ENCODE measurements at places on chromosomes 3 and 15.

DNA sequence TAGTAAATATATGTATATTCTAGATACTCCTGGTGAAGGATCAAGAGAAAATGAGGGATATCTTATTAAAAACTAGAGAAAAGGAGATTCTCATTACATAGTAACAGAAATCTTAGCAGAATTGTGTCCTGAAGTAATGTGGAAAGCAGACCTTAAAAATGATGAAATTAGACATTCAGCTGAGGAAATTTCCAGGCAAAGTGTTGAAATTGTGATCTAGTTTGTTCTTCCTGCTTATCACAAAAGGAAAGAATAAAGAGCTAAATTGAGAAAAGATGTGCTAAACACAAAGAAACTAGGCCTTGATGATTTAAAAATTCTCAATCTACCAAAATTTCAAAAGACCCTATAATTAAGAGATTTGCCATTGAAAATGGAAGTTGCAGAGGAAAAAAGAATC lies 362.6 kb upstream of the PLSCR5 start:
- no peak for DNase-seq

- DNase-seq = no peak
Measured at GRCh38 chr3:78871048-78871447, 896.8 kb downstream of the ROBO1 start.

DNA sequence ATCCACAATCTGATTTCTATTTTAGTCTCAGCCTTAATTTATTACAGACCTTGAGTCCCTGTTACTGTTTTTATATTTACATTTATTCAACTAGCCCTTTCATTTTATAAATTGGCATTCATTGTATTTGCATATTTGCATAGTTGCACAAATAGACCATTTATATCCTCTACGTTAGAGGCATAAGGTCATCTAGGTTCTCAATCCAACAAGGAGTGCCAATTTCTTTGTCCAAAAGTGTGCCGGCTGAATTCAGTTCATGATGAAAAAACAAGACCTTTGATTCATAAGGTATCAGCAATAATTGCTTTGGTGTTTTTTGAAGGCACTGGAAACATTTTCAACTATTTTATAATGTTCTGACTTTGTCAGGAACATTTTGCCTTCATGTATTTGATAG lies 33.9 kb upstream of the NANOGP8 start:
- DNase-seq = no peak

DNA sequence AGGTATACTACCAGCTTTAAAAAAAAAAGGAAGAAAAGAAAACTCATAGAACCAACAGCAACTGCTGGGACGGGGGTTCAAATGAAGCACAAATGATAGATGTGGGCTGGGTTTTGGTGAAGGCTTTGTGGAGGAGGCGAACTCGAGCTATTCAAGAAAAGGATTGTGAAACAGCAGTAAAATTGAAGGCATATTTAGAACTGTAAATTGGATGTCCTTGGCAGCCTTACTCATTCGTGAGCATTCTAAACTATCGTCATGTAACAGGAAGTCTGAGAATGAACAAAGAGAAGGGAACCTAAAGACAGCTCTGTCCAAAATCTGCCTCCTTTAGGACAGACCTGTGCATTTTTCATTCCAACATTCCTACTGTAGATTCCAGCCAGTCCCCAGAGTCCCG lies 97.8 kb downstream of the LARS2 start:
- no peak for DNase-seq

- DNase-seq = no peak
Measured at GRCh38 chr3:13299531-13300155, 120.5 kb downstream of the NUP210 start.

GRCh38 chr3:140186421-140186920 lies 251.5 kb downstream of the CLSTN2 start:
- DNase-seq = no peak

GRCh38 chr15:96657096-96657495 lies 326.6 kb downstream of the NR2F2 start:
- no peak for DNase-seq

DNA sequence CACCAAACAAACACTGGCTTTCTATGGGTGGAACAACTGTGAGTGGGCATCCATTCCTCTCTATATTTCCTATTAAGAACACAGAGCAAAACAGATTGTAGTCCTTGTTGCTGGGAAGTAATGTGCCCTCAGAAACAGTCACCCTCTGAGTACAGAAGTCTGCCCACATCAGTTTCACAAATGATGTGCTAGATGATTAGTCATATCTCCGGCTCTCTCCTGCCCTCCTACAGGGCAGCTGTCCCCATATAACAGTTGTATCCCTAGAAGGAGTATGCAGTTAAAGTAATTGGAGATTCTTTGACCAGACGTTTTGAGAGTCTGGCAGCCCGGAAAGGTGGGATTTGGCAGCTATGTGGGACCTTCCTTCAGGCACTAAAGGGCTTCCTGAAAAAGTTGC lies 159.9 kb downstream of the APBA2 start:
- no peak for DNase-seq

DNA sequence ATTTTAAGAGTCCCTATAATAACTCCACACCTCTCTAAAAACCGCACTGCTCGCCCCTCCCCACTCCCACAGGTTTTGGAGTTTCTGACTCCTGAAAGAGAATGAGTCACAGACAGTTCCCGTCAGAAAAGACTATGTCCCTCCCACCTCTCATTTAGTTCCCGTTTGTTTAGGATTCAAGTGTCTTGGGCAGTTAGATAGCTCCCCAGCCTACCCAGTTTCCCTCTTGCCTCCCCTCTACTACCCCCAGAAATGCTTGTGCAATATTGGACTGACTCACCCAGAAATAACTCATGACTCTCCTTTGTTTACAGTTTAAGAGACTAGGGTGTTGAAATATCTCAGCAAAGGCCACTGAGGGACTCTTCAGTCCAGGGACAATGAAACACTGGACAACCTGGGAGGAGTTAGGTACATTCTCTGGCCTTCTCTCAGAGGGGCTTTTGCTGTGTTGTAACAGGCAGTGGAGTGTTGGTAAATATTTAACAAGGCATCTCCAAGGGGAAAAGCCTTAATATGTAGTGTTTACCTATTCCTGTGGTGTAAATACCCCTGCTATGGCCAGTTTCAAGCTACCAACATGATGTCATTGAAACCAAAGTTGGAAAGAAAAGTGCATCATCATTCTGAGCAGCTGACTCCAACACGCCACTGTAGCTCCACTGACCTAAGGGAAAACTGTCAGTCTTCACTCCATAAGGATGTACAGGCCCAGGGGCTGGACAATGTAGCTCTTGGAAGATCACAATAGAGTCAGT lies 96.1 kb upstream of the CHD2 start:
- DNase-seq = peak; percentile 62

DNA sequence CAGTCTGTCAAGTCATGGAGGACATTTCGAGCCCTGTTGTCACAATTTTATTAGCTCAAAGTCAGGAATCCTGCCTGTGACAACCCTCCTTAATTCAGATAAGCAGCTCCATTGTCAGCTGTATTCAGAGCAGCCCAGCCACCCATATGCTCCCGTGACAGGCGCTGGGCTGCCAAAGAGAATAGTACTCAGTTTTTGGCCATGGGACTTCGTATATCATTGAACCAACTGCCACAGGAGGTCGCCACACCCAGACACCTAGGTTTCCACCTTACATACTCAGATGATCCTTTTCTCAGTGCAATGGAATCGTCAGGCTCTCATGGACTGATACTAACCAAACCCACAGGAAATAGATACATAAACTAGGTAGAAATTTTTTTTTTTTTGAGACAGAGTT lies 100.2 kb downstream of the C3orf70 start:
- DNase-seq = no peak

DNA sequence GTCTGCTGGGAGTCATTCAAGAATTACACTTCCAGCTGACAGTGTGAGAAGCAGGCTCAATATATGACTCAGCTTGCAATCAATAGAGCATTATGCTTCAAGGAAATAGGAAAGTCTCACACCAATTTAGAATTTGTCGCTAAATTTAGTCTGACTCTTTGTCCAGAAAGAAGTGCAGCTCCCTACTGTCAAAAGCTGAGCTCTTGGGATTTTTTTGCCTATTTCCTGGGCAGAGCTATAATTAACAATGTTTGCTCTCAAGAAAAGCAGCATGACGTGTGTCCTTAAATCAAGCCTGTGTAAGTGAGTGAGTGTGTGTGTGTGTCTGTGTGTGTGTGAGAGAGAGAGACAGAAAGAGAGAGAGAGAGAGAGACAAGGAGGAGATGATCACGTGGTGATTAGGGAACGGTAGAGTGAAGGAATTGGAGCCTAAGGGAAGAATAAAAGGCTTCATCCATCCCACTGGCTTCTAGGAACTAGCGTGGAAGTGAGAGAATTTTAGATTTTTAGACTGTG lies 16.4 kb upstream of the SLC35G2 start:
- DNase-seq = no peak
